ENCODE measurements at places on chromosomes 6 and 20. TPM values are rescaled to one million over a fixed set of nuclear protein-coding genes. Genes with fewer than 3 reads are reported as not detected.

CD24 gene
- 52.2 TPM for total RNA-seq

CGA gene
- 0.72 TPM for total RNA-seq

PLAGL1 gene
- total RNA-seq = 58.3 TPM

SLC17A9 gene
- 2.3 TPM for total RNA-seq

HSPA12B gene
- 4.0 TPM for total RNA-seq

MATN4 gene
- not detected for total RNA-seq

TMEM200A gene
- 23.1 TPM for total RNA-seq

- peak; percentile 30 for DNase-seq
Measured at GRCh38 chr20:37511610-37512275, 9.3 kb upstream of the NNAT start.

- DNase-seq = no peak
Measured at GRCh38 chr6:165249808-165250207, 59.6 kb downstream of the C6orf118 start.

DNA sequence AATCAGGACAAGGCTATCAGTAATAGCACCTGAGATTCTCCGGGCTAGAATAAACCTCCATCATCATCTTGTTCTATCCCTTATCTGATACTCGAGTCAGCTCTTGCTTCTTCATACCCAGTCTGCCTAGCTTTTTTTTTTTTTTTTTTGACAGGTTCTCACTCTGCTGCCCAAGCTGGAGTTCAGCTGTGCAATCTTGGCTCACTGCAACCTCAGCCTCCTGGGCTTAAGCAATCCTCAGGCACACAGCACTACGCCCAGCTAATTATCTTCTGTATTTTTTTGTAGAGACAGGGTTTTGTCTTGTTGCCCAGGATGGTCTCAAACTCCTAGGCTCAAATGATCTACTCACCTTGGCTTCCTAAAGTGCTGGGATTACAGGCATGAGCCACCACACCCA lies 19.5 kb downstream of the SRSF6 start:
- DNase-seq = no peak

- no peak for DNase-seq
Measured at GRCh38 chr6:80161434-80161833, 55.0 kb downstream of the BCKDHB start.

DNA sequence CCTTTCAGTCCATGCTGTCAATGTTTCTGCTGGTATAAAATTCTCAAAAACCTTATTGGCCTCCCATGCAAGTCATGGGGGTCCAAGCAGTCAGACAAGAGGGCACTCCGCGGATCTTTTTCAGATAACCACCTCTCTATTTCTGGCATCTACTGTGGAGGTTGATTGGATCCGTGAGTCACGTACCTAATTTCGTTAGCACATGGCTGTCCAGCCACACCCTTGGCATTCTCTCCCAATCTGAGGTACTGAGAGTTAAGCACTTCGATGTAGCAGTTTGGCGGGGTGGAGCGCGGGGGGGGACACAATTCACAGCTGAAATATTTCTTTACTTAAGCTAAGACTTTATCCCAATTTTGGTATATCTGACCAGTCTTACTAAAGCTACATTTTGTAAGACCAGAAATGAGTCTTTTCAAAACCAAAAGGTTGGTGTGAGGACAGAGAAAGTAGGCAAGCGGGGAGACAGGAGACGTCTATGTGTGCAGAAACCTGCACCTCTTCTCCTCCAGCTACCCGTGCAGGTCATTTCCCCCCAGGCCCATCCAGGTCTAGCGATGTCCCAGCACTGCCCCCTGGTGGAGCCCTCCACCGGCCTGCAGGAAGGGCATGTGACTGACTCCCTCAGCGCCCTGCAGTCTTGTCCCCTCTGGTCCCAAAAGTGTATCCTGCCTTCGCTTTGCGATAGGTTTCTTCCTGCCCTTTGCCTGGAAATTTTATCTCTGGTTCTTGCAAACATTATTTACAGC lies 113.1 kb downstream of the ADAT2 start:
- peak; percentile 37 for DNase-seq

GRCh38 chr6:149468179-149468578 lies 16.6 kb downstream of the ZC3H12D start:
- DNase-seq = no peak

GRCh38 chr6:17012421-17013225 lies 89.2 kb upstream of the STMND1 start:
- DNase-seq = no peak

DNA sequence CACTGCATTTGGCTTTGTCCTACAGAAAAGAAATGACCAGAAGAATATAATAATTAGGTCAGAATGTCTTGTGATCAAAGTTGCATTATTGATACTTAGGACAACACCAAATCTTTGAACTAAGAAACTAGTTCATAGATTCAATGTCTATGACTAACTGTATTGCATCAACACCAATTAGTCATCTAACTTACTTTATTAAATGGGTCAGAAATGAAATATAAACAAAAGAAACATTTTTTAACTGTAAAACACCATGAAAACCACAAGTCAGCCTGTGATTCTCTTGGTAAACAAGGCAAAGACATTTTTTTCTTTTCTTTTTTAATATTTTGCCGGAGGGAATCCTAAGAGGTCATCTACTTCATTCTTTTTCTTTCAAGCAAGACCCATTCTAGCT lies 114.1 kb upstream of the HDDC2 start:
- DNase-seq = no peak

GRCh38 chr6:105759946-105760345 lies 326.2 kb upstream of the PRDM1 start:
- DNase-seq = no peak

GRCh38 chr6:169556758-169557548 lies 144.9 kb downstream of the WDR27 start:
- DNase-seq = no peak

- no peak for DNase-seq
Measured at GRCh38 chr6:117637770-117638169, 35.5 kb upstream of the GOPC start.

DNA sequence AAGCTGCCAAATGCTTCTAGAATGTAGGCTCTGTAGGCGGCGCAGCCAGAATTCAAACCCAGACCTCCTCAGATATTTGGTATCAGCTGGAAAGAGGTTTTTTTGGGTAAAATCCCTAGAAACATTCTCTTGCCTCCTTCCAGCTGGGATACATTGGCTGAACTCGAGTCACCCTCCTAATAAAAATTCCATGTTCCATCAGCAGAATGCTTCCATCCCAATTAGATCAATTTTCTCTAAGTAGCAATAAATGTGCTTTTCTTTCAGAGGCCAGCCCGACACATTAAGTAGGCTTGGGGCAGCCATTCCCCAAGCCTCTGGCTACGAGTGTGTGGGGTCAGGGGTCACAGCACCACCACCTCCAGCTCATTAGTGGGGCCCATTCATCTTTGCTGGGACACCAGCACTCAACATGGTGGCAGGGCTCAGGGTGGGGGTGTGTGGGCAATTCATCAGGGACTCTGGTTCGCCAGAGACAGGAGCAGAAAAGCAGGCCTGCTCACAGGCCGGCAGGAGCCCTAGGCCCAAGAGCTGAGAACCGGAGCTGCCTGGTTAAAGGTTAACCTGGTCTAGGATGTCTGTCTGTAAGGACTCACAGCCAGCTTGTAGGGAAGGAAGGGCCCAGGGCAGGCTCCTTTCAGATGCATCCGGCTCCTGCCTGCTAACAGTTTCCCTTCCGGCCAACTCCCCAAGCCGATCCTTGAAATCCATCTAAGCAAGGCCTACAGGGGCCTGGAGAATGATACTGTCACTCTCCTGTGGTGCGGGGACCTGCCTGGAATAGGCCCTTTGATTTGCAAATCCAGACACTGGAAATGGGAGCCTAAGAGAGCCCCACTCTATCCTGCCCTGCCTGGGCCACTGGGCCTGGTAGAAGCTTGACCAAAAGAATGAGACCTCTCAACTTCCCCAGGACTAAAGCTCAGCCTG lies 159.1 kb upstream of the TOP1 start:
- no peak for DNase-seq

- no peak for DNase-seq
Measured at GRCh38 chr20:4929686-4930397, 71.5 kb downstream of the SLC23A2 start.

DNA sequence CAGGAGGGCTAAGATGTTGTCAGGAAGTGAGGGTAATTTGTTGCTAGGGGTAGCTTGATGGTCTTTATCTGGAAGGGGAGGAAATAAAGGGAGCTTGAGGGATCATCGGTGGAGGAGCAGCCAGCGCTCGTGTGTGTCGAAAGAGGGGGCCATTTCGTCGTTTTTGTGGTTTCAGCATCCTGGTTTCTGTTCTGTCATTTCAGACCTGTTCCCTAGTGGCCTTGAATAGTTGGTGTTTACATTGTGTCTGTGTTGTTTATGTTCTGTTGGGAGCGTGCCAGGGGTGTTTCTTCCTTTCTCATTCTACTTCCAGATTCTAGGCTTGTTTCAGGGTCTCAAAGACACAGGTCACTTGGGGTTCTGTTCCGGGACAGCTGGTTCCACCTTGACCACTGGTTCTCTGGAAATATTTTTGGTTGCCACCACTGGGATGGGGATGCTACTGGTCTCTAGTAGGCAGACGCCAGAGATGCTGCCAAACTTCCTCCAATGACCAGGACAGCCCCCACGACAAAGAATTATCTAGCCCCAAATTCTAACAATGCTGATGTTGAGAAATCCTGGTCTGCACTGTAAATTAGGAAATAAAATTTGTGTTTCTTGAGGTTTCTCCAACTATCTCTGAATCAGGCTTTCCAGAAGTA lies 113.9 kb upstream of the NAA20 start:
- no peak for DNase-seq

- no peak for DNase-seq
Measured at GRCh38 chr6:45415788-45416518, 38.2 kb upstream of the SUPT3H start.

- DNase-seq = no peak
Measured at GRCh38 chr6:109059153-109059552, 35.5 kb downstream of the SESN1 start.

- no peak for DNase-seq
Measured at GRCh38 chr20:58128635-58129625, 99.5 kb downstream of the ANKRD60 start.

GRCh38 chr6:155224618-155225017 lies 39.2 kb upstream of the CLDN20 start:
- DNase-seq = no peak

DNA sequence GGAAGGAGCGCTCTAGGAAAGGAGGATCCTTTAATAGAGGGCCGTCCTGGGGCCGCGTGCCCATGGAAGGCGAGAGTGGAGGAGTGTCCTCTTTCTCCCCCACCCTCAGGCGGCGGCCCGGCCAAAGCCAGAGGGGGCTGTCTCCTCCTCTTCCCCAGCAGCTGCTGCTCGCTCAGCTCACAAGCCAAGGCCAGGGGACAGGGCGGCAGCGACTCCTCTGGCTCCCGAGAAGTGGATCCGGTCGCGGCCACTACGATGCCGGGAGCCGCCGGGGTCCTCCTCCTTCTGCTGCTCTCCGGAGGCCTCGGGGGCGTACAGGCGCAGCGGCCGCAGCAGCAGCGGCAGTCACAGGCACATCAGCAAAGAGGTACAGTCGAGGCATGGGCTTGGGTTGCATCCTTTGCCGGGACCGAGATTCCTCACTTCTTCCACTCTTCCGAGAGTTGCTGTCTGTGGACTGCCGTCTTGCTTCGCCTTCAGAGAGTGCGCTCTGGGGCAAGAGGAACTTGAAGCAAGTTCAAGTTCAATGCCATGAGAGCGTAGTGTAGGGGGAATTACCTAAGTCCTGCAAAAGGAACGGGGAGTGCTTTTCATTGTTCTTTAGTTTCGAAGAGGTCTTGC lies at the start of gene LAMA2:
TSS of gene LAMA2 (plus strand) at position 148 of the 621 bp plus-strand sequence. CDS start at position 256, 108 bp downstream.
- peak; percentile 59 for DNase-seq

DNA sequence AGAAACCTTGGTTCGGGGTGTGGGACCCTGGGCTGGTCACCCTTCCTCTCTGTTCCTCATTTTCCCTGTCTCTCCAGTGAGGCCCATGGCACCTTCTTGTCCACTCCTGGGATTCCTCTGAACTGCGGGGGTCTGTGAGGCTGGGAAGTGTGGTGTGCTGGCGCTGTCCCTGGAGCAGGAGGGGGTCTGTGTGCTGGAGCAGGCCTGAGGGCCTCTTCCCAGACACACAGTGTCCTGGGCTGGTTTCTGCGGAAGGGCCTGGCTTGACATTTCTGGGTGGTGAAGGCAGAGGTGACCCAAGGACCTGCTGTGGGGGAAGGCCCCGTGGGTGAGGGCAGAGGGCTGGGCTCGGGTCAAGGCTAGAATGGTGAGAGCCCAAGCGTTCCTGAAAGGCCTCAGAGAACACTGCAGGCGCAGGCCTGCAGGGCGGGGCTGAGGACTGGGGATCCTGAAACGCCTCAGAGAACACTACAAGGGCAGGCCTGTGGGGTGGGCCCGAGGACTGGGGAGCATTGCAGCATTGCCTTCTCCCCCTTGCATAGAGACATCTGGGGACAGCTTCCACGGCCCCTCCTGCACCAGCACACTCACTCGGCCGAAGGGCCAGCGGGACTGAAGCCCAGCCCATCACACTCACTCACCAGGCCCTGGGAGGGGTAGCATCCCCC lies 10.6 kb upstream of the BAK1 start:
- DNase-seq = no peak

- DNase-seq = no peak
Measured at GRCh38 chr20:46883892-46884291, 10.8 kb upstream of the EYA2 start.

DNA sequence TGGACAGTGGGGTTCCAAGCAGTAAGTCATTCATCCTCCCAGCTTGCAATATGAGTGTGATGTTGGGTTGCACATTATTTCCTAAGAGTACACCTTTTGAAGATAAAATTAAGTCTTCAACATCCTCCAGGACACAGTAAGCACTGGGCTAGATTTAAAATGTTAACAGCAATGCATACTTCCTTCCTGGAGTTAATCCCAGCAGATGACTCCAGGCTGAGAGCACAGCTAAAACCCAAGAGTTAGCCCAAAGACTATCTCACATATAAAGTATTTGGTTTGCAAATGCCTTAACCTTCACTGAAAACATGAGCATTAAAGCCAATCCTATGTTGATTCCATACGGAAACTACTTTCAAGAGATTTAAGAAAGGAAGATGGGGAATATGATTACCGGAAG lies 69.2 kb downstream of the SLC23A2 start:
- no peak for DNase-seq

DNA sequence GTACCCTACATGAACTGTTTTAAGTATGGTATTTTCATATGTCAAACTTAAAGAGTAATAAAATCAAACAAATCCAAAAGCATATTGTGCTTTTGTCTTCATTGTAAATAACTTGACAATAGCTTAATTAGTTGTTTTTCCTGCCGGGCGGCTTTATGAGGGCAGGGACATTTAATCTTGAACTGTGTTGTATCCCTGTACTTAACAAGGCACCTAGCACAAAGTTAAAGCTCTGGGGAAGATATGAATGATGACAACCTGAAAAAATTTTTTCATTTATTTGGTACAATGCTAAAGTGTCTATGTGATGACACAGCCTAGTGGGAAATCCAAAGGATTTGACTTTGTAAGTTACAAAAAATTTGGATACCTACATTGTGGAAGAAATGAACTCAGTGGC lies 502 bp upstream of the HACE1 start:
- DNase-seq = no peak
